Muscle of back (tissue), 13 donors: ENCODE measurements at places on chromosomes 4 and X. TPM values are rescaled to one million over a fixed set of nuclear protein-coding genes. Genes with fewer than 3 reads are reported as not detected.
A peak's percentile ranks its signal among the peaks of the same experiment; 100 is the strongest.

DNA sequence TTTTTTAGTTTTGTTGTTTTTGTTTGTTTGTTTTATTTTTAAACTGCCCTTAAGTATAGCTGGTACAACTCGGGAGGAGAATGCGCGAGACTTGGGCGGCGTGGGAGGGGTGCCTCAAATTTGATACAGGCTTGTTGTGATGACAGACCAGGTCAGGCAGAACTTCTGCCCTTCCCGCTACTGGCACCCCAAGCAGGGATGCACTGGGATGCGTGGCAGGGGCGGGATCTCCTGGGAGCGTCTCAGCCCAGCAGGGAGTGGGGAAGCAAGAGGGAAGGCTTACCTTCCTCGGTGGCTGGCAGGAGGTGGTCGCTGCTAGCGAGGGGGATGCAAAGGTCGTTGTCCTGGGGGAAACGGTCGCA lies 851 bp downstream of the SFRP2 start:
- peak; percentile 16 for DNase-seq

DNA sequence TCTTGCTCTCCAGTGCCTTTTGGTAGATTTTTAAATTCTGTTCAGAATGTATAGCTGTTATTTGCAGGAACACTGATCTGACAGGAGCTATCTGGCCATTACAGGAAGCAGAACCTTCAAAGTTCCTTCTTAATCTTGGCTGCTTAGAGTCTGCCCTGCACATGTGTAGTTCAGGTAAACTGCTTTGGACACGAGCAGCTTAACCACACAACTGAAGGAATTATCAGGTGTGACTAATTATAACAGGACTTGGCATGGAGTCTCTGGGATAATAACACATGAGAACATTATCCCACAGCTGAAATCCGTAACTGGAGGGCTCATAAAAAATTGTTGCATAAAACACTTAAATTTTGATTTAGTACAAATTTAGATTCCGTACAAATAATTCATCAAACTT lies 11.6 kb upstream of the ING2 start:
- no peak for DNase-seq

DNA sequence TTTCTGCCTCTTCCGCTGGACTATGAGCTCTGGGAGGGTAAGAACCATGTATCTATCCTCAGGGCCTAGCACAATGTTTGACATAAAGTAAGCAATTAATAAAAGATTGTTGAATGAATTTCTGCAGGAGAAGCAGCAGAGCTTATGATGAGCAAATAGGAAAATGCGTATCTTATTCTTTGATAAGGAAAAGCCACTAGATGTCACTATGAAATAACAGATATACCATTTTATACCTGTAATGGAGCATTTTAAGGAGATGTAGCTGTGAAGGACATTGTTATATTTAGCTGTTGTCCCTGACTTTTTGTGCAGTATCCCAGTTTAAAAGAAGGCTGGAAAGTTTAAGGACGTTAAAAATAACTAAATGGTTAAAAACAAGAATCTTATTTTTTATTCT lies 147.2 kb upstream of the MBNL3 start:
- DNase-seq, result peak; percentile 6

Gene IRS4
- polyA plus RNA-seq, result not detected
